ENCODE measurements at places on chromosomes 13 and 19. TPM values are rescaled to one million over a fixed set of nuclear protein-coding genes. Genes with fewer than 3 reads are reported as not detected.
A peak's percentile ranks its signal among the peaks of the same experiment; 100 is the strongest.

GRCh38 chr19:52028780-52029123, 573 bp upstream of the ZNF614 start:
- no peaks in the 10 kb centered on the region for H3K27me3 ChIP-seq
- H3K27ac ChIP-seq, result peak overlapping the region; percentile 96
- H3K4me3 ChIP-seq, result peak overlapping the region; percentile 92
- peaks cover 5% of the 10 kb centered on the region for H3K4me1 ChIP-seq

GRCh38 chr19:13538601-13539253, 32.4 kb upstream of the CACNA1A start:
- H3K4me3 ChIP-seq, result no peak overlapping the region
- no peaks in the 10 kb centered on the region for H3K36me3 ChIP-seq
- H3K27ac ChIP-seq, result no peak overlapping the region
- H3K4me1 ChIP-seq, result no peaks in the 10 kb centered on the region

DNA sequence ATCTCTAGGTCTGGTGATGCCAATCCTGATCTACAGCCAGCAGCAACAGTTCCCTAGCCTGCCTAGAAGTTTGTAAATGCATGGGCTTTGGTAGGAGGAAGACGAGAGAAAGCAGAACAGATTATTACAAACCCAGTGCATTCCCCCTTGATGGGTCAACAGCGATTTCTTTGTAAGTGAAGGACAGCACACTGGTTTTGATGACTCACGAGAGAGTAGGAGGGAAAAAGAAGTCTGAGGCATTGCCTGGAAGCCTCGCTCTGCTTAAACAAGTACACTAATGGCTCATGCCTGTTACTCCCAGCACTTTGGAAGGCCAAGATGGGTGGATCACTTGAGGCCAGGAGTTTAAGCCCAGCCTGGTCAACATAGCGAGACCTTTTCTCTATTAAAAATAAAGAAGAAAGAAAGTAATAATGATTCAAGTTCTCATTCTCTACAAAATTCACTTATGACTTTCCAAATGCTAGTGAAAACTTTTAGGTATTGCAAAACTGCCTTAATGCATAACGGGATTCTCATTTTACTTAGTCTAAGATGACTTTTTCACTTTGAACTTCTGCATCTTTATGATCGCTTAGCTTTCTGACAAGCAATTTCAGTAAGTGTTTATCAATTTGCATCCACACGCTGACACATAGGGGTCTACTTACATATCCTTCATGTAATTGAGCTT, 47.7 kb upstream of the USPL1 start:
- H3K4me1 ChIP-seq, result no peaks in the 10 kb centered on the region
- H3K36me3 ChIP-seq, result no peaks in the 10 kb centered on the region
- no peak overlapping the region for H3K4me3 ChIP-seq
- H3K27me3 ChIP-seq, result no peaks in the 10 kb centered on the region

- H3K4me3 ChIP-seq, result no peak overlapping the region
- no peaks in the 10 kb centered on the region for H3K27me3 ChIP-seq
- DNase-seq, result no peak
- H3K27ac ChIP-seq, result no peak overlapping the region
These were observed 4.7 kb downstream of the HNRNPA1L2 start for GRCh38 chr13:52646967-52647366.

DNA sequence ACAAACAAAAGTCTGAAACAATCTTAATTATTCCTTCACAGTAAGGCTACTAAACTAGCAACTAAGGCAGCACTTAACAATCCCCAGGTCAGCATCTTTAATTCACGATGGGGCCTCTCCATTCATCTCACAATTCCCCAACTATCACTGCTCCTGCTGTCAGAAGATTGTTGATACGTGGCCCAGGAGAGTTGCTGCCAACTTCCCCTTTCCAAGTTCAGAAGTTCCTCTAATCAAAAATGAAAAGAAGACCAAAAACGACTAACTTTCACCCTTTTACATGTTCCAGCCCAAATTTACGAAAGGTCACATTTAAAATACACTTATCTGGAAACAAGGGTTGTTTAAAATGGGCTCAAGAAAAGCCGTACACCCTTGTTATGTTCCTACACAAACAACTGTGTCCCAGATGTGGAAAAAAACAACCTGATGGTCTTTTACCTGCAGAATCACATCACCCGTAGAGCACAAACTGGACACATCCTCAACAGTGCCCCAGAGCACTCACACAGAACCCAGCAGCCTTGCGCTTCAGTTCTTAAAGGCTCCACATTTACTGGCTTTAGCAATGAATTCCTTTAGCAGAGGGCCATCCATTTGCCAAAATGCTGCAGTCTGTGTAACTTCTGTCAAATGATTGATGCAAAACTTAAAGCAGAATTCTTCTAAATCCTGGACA, 38.0 kb downstream of the PHF11 start:
- peaks cover 39% of the 10 kb centered on the region for H3K36me3 ChIP-seq
- no peaks in the 10 kb centered on the region for H3K4me1 ChIP-seq
- DNase-seq, result no peak
- H3K4me3 ChIP-seq, result no peak overlapping the region

RFPL4A gene
- not detected for total RNA-seq

IRGQ gene
- 16.3 TPM for total RNA-seq

DNA sequence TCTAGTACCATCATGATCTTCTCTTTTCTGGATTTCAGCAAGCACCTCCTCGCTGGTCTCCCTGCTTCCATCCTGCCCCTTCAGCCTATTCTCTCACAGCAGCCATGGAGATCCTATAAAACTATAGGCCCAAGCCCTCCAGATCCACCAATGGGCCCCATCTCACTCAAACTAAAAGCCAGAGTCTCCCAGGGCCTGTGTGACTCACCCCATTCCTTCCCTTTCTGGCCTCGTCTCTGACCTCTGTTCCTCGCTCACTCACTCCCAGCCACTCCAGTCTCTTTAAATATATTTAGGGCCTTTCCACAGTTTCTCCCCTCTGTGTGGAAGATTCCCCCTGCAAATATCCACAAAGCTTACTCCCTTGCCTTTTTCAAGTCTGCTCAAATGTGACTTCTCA, 89.7 kb downstream of the HSPH1 start:
- H3K27me3 ChIP-seq, result no peaks in the 10 kb centered on the region
- H3K36me3 ChIP-seq, result no peaks in the 10 kb centered on the region
- no peak overlapping the region for H3K27ac ChIP-seq

KLK3 gene
- not detected for total RNA-seq

DNA sequence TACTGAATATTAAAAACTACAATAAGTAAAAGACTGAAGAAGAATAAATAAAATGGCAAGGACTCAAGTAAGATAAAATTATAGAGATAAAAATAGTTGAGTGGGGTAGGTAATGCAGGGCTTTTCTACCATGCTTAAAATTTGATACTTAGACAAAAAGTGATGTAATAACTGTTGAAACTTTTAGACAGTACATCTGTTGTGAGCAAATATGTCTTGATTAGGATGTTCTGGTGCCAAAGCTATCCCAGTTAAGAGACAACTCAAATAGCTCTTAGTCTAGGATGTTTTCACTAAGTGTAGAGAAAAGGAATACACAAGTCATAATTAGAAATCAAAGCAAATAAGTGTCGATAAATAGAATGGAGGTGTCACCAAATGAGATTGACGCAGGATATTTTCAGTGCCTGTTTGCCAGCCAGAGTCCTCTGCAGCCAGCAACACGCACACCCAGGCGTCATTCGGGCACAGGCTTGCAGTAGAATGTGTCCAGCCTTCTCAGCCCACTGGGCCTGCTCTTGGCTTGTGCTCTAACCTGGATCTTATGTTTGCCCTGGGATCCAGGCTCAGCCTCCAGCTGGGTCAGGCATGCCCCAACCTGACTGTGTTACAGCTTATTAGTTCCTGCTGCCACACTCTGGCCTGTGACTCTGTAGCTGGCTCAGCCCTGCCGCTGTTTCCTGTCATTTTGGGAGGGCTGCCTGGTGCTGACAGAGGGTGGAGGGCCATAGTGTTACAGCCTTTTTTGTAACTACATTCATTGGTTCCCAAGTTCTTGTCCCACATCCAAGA, 766.2 kb downstream of the PCDH17 start:
- no peak for DNase-seq
- no peak overlapping the region for H3K4me3 ChIP-seq
- no peaks in the 10 kb centered on the region for H3K27me3 ChIP-seq
- no peaks in the 10 kb centered on the region for H3K4me1 ChIP-seq

DNA sequence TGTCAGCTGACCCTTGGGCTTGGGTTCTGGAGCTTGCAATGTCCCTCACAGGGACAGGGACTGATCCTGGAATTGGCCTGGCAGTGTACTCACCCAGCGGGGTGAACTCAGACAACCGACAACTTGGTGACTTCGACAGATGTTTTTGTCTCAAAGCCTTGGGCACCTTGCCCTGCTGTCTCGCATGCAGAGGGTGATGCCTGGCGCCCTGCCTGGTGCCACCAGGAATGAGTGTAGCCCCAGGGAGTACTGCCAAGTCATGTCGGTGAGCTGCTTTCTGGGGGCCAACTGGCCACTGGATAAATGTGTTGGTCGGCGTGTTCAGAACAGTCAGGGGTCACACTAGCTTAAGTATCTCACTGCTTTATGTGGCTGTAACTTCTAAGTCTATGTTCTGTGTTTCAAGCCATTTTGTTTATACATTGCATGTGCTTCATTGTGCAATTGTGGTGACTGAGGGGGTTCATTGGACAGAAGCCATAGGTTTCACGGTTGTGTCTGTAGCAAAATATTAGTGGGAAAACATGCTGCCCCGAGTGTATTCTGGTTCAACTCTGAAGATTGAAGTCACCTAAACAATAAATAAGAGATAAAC, 96.3 kb upstream of the TNFSF11 start:
- H3K27me3 ChIP-seq, result no peaks in the 10 kb centered on the region
- H3K4me3 ChIP-seq, result no peak overlapping the region
- no peaks in the 10 kb centered on the region for H3K4me1 ChIP-seq
- no peak overlapping the region for H3K27ac ChIP-seq
- H3K36me3 ChIP-seq, result no peaks in the 10 kb centered on the region

DNA sequence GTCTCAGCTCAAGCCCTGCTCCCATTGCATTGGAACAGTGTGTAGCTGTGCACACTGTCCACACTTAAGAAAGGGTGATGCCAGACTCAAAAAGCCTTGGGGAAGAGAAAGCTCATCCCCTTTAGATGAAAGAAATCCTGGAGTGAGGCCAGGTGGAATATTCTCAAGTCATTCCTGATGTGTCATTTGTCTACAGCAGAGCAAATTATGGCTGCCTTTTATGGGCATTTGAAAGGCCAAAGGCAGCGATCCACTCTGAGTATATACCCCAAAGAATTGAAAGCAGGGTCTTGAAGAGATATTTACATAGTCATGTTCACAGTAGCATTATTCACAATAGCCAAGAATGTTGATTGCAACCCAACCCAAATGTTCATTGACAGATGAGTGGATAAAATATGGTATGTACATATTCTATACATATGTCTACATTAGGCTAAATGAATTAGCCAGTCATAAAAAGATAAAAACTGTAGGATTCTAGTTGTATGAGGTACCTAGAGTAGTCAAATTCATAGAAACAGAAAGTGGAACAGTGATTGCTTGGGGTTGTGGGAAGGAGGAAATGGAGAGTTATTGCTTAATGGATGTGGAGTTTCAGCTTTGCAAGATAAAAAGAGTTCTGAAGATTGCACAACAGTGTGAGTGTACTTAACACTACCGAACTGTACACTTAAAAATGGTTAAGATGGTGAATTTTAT, 214.9 kb downstream of the KCNRG start:
- no peak for DNase-seq
- no peaks in the 10 kb centered on the region for H3K27me3 ChIP-seq
- no peak overlapping the region for H3K4me3 ChIP-seq
- no peaks in the 10 kb centered on the region for H3K4me1 ChIP-seq
- no peak overlapping the region for H3K27ac ChIP-seq

- H3K27ac ChIP-seq, result no peak overlapping the region
- no peaks in the 10 kb centered on the region for H3K4me1 ChIP-seq
These were observed 55.7 kb upstream of the NFIC start for GRCh38 chr19:3310711-3311110.

GRCh38 chr13:46491641-46492040, 61.3 kb upstream of the LRCH1 start:
- no peaks in the 10 kb centered on the region for H3K36me3 ChIP-seq
- no peaks in the 10 kb centered on the region for H3K27me3 ChIP-seq
- H3K4me1 ChIP-seq, result no peaks in the 10 kb centered on the region
- H3K27ac ChIP-seq, result no peak overlapping the region
- H3K4me3 ChIP-seq, result no peak overlapping the region

DNA sequence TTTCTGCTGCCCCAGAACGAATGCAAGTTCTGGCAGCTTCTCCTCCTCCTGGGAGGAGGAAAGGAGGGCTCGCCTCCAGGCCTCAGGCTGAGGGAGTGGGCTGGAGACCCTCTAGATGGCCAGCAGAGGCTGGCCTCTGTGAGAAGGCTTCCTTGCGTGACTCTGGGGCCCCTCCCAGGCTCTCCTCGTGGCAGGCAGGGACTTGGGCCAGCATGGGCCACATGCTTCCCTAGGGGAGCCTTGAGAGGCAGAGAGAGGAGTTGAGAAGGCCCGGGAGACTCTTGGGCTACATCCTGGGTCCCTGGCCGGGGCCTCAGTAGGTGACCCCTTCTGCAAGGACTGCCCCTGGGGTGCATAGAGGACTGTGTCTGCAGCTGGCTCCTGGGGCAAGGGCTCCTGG, 25.9 kb downstream of the LYL1 start:
- no peaks in the 10 kb centered on the region for H3K36me3 ChIP-seq
- H3K27me3 ChIP-seq, result no peaks in the 10 kb centered on the region
- no peak overlapping the region for H3K4me3 ChIP-seq
- DNase-seq, result no peak
- peaks cover 50% of the 10 kb centered on the region for H3K4me1 ChIP-seq
- peak overlapping the region; percentile 71 for H3K27ac ChIP-seq

DNA sequence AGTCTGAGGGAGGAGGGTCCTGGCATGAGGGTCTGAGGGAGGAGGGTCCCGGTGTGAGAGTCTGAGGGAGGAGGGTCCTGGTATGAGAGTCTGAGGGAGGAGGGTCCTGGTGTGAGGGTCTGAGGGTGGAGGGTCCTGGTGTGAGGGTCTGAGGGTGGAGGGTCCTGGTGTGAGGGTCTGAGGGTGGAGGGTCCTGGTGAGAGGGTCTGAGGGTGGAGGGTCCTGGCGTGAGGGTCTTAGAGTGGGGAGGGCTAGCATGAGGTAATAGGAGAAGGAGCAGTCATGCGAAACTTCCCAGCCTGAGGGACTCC, 194.8 kb downstream of the TEX29 start:
- peaks cover 60% of the 10 kb centered on the region for H3K27me3 ChIP-seq
- DNase-seq, result no peak
- no peak overlapping the region for H3K4me3 ChIP-seq

FUZ gene
- 25.5 TPM for total RNA-seq

ZNF433 gene
- 2.7 TPM for total RNA-seq

- DNase-seq, result no peak
- no peaks in the 10 kb centered on the region for H3K27me3 ChIP-seq
- H3K4me3 ChIP-seq, result no peak overlapping the region
- H3K27ac ChIP-seq, result no peak overlapping the region
These were observed 25.5 kb downstream of the INSR start for GRCh38 chr19:7268705-7269098.

Data from psoas muscle (tissue), 8 donors.